ENCODE measurements at places on chromosomes 2 and 18.

DNA sequence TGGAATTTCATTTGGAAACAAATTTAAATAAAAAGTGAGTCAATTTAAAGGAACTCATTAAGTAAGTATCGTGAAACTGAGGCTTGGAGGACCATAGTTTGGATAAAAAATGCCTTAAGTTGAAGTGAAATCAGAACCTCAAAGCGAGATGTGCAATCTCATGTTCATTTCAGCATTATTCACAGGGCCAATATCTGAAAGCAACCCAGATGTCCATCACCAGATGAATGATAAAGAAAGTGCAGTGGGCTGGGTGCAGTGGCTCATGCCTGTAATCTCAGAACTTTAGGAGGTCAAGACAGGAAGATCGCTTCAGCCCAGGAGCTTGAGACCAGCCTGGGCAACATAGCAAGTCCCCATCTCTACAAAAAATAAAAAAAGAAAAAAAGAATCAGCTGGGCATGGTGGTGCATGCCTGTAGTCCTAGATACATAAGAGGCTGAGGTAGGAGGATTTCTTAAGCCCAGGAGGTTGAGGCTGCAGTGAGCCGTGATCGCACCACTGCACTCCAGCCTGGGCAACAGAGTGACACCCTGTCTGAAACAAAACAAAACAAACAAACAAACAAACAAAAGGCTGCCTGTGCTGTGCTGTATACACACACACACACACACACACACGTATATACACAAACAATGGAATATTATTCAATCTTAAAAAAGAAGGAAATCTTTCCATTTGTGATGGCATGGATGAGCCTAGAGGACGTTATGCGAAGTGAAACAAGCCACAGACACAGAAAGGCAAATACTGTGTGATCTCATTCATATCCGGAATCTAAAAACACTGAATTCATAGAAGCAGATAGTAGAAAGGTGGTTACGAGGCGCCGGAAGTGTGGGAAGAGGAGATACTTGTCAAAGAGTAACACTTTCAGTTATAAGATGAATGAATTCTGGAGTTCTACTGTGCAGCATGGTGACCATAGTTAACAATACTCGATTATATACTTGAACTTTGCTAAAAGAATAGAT is 14.5 kb downstream of the SH3RF3 start:
- no peak overlapping the region for H3K4me3 ChIP-seq
- DNase-seq = no peak
- no peaks in the 10 kb centered on the region for H3K36me3 ChIP-seq
- H3K4me1 ChIP-seq = peaks cover 2% of the 10 kb centered on the region
- H3K27me3 ChIP-seq = no peaks in the 10 kb centered on the region
- no peak overlapping the region for H3K27ac ChIP-seq

DNA sequence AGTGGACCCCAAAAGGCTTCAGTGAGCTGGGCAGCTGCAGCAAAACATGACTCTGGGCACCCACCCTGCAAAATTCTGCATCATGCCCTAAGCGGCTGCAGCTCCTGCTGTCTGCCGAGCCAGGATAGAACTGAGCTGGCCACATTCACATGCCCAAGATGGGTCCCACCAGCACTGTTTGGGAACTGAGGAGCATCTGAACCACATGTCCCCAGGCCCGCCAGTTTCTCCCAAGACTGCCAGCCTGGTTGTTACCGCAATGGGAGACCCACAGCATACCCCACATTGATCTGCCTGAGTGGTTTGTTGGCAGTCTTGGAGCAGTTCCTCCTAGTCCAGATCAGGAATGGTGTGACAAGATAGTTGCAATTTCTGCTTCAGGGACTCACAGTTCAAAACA is 946.8 kb downstream of the CPS1 start:
- no peaks in the 10 kb centered on the region for H3K36me3 ChIP-seq
- no peak overlapping the region for H3K4me3 ChIP-seq
- no peaks in the 10 kb centered on the region for H3K27me3 ChIP-seq
- H3K4me1 ChIP-seq = no peaks in the 10 kb centered on the region
- DNase-seq = no peak

DNA sequence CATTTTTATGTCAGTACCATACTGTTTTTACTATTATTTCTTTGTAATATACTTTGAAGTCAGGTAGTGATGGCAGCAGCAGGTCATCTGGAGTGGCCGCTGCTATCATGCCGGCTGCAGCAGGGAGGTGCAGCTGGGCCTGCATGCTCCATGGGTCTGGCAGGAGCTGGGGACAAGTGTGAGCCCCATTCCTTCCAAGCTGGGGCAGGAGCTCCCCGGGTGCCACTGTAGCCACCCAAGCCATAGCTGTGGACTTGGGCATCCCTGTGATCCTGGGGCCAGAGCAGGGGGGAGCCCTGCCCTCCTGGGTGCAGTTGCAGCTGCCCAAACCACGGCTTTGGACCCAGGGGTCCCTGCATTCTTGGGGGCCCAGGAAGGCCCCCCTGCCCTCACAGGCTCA is 59.2 kb downstream of the CSRNP3 start:
- H3K36me3 ChIP-seq = no peaks in the 10 kb centered on the region
- no peak overlapping the region for H3K4me3 ChIP-seq
- H3K27me3 ChIP-seq = no peaks in the 10 kb centered on the region

DNA sequence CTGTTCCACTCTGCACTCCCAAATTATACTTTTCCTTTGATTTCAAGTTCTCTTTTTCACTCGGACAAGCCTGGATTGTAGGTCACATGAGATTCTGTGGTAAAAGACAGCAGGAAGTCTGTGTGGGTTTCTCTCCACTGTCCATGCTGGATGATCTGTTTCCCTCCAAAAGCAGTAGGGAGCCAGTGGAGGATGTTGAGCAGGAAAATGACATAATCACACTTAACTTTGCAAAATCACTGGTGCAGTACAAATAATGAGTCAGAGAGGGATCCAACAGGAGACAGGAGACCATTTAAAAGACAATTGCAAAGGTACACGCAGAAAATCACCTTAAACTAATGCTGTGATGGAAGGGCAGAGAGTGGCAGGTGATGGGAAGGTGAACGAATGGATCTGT is 301.3 kb downstream of the ZNF407 start:
- H3K4me3 ChIP-seq = no peak overlapping the region
- peak; percentile 22 for DNase-seq
- no peaks in the 10 kb centered on the region for H3K36me3 ChIP-seq
- no peaks in the 10 kb centered on the region for H3K27me3 ChIP-seq
- peaks cover 10% of the 10 kb centered on the region for H3K4me1 ChIP-seq
- H3K27ac ChIP-seq = peak overlapping the region; percentile 75

DNA sequence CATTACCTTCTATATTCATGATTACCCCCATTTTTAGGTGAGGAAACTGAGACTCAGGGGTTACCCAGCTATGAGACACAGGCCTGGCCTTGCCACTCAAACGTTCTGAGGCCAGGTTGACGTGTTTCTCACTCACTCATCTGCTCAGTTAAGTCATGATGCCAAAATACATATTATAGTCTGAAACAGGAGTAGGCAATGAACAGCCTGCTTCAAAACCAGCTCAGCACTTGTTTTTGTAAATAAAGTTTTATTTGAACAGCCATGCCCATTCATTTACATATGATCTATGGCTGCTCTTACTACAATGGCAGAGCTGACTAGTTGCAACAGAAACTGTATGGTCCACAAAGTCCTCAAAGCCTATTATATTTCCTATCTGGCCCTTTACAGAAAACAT is 74.1 kb upstream of the SMAD2 start:
- H3K4me1 ChIP-seq = peaks cover 33% of the 10 kb centered on the region
- DNase-seq = no peak
- no peaks in the 10 kb centered on the region for H3K36me3 ChIP-seq
- no peak overlapping the region for H3K4me3 ChIP-seq
- H3K27ac ChIP-seq = peak overlapping the region; percentile 95
- H3K27me3 ChIP-seq = no peaks in the 10 kb centered on the region

DNA sequence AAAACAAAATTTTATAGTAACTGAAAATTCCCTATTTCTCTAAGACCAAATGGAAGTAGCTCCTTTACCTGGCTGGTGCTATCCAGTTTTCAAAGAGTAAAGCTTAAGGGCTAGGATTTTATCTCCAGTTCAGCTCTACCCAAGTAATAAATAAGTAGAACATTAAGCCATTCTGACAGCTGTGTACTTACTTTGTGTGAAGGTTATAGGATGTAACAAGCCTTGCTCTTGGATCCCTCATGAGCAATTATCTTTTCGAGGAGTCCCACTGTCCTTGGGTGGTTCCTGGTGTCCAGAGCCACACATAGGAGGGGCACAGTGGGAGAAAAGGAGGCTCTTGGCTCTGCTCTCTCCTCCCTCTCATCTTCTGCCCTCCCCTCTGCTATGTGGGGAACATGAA is 45.5 kb downstream of the KIF5C start:
- H3K4me1 ChIP-seq = no peaks in the 10 kb centered on the region
- H3K4me3 ChIP-seq = no peak overlapping the region
- no peak overlapping the region for H3K27ac ChIP-seq
- no peak for DNase-seq
- H3K36me3 ChIP-seq = no peaks in the 10 kb centered on the region
- H3K27me3 ChIP-seq = peaks cover 6% of the 10 kb centered on the region

- peaks cover 9% of the 10 kb centered on the region for H3K27me3 ChIP-seq
- H3K4me3 ChIP-seq = no peak overlapping the region
- DNase-seq = peak; percentile 61
- H3K4me1 ChIP-seq = no peaks in the 10 kb centered on the region
- H3K27ac ChIP-seq = no peak overlapping the region
These were observed 50.3 kb upstream of the GREB1L start for GRCh38 chr18:21191596-21192307.

DNA sequence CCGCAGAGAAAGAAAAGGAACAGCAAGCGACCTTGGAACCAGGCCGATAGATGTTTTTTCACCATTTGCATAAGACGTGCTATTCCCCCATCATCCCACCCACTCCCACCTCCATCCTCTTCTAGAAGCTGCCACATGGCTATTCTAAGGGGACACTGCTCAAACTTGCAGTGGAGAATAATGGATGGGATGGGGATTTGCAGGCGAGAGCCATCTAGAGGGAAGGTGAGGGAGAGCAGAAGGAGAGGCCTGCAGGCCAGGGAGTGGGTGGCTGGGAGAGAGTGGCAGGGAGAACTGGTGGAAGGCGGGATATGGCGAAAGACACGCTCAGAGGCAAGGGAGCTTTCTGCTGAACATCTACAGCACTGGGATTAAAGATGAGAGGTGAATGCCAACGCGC is 84.9 kb downstream of the MAPK4 start:
- DNase-seq = no peak
- H3K4me1 ChIP-seq = no peaks in the 10 kb centered on the region
- H3K27me3 ChIP-seq = no peaks in the 10 kb centered on the region
- no peak overlapping the region for H3K27ac ChIP-seq
- no peaks in the 10 kb centered on the region for H3K36me3 ChIP-seq

GRCh38 chr2:14903709-14904374 is 271.3 kb downstream of the LRATD1 start:
- H3K4me1 ChIP-seq = no peaks in the 10 kb centered on the region
- H3K36me3 ChIP-seq = no peaks in the 10 kb centered on the region
- DNase-seq = no peak
- no peak overlapping the region for H3K27ac ChIP-seq
- H3K4me3 ChIP-seq = no peak overlapping the region

GRCh38 chr18:59272221-59272888 is 899 bp downstream of the RAX start:
- peaks cover 98% of the 10 kb centered on the region for H3K27me3 ChIP-seq
- no peaks in the 10 kb centered on the region for H3K36me3 ChIP-seq
- H3K4me1 ChIP-seq = peaks cover 29% of the 10 kb centered on the region
- no peak for DNase-seq

DNA sequence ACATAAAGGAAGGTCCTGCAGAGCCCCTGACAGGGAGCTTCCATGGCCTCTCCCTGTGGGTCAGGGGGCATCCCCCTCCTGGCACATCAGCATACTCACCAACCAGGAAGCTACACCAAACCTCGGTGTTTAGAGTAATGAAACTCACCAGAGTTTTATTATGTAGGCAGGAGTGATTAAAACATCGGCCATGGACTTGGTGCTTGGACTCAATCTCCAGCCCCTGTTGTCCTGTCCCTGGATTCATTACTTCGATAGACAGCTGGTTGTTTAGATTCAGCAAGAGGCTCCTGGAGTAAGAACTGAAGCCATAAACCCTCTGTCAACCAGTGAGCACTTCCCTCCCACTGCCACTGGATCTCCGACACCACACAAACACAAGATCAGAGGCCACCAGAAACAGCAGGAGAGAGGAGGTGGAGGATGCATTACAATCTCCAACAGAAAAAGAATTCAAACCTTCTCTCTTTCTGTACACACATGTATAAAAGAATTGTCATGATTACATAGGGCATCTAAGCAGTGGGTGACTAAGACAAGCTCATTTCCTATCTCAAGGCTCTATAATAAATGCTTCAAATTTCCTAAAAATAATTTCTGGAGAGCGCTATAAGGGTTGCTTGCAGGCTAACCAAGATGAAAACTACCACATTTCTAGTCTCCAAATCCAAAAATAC is 27.2 kb downstream of the TBC1D8 start:
- peak; percentile 44 for DNase-seq
- peaks cover 6% of the 10 kb centered on the region for H3K36me3 ChIP-seq
- no peak overlapping the region for H3K27ac ChIP-seq
- H3K4me1 ChIP-seq = peaks cover 19% of the 10 kb centered on the region
- H3K4me3 ChIP-seq = no peak overlapping the region

DNA sequence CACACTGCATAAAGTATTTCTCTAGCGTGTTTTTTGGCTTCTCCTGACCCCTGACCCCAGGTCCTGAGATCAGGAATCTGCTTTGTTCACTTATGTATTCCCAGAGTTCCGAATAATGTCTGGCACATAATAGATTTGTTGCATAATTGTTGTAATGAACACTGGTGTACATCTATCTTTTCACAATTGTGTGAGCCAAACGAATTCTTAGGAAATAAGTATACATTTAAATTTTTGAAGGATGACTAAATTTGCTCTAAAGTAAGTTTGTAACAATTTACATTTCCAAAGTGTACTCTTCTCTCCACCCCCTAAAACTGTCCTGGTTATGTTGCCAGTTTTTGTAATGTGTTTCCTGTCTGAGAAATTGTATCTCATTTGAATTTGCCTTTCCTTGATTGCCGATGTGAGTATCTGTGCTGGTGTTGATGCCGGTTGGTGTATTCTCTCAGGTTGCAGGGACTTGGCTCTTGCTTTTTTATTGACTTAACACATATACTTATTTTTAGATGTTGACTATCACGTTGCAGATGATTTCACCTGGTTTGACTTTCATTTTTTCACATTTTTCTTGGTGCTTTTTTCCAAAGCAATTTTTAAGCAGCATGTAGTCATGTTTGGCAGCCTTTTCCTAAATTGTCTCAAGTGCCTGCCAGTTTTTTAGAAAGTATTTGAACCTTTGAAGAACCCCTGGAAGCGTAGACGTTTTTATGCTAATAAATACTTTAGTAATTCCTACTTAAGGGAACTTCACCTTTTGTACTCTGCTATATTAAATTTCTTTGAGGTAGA is 16.1 kb upstream of the FARP2 start:
- peaks cover 10% of the 10 kb centered on the region for H3K4me1 ChIP-seq
- no peak for DNase-seq
- no peak overlapping the region for H3K27ac ChIP-seq
- H3K4me3 ChIP-seq = no peak overlapping the region
- H3K36me3 ChIP-seq = peaks cover 89% of the 10 kb centered on the region

GRCh38 chr2:134647607-134648256 is 71.1 kb downstream of the TMEM163 start:
- H3K27ac ChIP-seq = peak overlapping the region; percentile 25
- no peaks in the 10 kb centered on the region for H3K27me3 ChIP-seq
- H3K4me3 ChIP-seq = no peak overlapping the region
- peaks cover 6% of the 10 kb centered on the region for H3K4me1 ChIP-seq
